ENCODE measurements at places on chromosomes 3 and 15.

DNA sequence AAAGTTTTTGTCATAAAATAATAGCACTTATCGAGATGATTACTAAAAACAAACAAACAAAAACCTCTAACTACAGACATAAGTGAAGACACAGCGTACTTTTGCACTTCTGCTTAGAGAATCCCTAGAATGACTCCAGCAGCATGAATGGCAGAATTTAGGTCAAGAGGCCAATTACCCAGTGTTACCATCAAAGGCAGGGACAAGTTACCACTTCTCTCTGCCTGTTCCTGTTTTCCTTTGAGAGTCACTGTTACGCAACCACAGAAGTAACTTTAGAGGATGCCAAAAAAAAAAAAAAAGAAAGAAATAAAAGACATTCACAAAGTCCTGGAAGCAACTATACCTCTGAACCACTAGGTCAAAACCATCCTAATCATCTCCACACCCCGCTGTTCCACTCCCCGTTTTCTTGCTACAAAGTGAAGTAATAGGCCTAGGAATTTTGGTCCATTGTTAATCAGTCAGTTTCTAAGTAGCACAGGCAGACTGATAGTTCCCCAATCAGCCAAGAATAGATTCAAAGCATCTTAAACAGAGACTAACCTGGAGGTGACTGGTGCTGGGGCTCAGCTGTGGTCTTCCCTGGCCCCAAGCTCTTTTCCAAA is 41.9 kb downstream of the FMN1 start:
- peak; percentile 65 for DNase-seq

DNA sequence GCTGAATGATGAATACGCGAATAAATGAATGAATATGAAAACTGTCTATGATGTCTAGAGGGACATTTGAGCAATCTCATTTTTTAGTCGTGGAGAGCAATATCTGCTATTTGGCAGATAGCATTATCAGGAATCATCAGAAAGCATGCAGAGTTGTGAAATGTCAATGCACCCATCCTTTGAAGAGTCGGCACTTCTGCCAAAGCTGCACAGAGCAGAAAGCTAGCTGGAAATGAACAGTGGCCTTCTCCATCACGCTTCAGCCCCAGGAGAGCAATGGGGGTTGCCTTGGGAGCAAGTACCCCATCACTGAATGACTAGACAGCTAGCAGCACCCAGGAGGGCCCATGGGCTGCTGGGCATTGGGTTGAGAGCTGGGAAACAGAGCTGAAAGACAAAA is 69.1 kb upstream of the PROK2 start:
- no peak for DNase-seq

- no peak for DNase-seq
These were observed 385.3 kb downstream of the PDCD6IP start for GRCh38 chr3:34183611-34184340.

DNA sequence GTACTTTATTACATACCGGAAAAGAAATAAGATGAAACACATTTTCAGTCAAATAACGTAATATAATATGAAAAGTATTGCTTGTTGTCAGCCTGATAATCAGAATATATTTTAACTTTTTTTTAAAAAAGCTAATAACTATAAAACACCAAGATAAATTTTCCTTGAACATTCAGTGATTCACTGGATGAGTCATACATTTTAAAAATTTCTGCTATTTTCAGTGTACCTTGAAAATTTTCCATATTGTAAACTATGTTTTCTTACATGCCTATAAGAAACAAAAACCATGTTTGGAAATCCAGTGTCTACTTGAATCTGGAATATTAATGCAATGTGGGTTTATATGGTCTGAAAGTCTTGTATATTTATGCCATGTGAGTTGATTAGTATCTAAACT is 36.3 kb upstream of the MEIS2 start:
- DNase-seq: no peak

GRCh38 chr3:126677862-126678503 is 23.1 kb upstream of the TXNRD3 start:
- DNase-seq: no peak

DNA sequence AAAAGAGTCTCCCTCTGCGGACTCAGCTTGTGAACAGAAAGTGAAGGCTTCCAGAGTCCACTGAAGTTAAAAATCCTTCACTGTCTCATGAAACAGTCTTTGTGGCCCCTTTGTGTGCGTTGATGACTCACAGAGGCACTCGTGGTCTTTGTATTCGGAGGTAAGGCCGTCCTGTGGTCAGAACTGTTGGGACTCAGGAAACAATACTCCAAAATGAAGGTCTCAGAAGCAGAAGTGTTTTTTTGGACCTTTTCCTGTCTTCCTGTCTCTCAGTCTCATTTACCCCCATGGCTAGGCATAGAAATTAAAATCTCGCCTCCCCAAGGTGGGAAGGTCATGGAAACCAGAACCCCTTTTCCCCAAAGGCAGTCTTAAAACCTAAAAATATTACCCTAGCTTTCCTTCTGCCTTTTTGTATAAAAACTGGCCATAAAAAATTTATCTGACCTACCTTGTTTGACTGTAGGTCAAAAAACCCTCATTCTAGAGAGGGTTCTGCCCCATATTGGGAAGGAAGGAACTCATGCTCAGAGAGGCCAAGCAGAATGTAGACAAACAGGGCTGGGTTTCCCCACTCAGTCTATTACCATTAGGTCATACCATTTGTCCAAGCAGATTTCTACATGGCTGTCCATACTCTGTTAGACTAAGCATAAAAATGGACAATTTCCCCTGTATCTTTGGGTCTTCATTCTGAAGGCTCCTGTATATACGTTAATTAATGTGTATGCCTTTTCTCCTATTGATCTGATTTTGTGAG is 19.1 kb upstream of the EPB42 start:
- peak; percentile 84 for DNase-seq

DNA sequence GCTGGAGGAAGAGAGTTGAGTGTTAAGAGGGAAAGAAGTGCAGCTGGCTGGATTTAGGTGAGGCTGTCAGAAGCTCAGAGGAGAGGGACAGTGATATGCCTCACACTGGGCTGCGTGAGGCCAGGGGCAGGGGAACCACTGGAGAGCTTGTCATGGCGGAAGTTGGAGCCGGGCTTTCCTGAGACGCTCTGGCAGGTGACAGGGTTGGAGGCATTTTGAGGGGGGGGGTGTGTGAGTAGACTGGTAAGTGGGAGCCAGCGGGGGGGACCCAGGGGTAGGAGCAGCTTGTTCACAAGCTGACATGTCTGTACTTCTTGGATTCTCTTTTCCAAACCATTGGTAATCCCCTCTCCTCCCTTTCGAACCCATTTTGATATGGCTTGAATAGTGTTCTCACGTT is 331.5 kb upstream of the RGMA start:
- no peak for DNase-seq

- DNase-seq: no peak
These were observed 378.9 kb upstream of the ALCAM start for GRCh38 chr3:104987859-104988258.

DNA sequence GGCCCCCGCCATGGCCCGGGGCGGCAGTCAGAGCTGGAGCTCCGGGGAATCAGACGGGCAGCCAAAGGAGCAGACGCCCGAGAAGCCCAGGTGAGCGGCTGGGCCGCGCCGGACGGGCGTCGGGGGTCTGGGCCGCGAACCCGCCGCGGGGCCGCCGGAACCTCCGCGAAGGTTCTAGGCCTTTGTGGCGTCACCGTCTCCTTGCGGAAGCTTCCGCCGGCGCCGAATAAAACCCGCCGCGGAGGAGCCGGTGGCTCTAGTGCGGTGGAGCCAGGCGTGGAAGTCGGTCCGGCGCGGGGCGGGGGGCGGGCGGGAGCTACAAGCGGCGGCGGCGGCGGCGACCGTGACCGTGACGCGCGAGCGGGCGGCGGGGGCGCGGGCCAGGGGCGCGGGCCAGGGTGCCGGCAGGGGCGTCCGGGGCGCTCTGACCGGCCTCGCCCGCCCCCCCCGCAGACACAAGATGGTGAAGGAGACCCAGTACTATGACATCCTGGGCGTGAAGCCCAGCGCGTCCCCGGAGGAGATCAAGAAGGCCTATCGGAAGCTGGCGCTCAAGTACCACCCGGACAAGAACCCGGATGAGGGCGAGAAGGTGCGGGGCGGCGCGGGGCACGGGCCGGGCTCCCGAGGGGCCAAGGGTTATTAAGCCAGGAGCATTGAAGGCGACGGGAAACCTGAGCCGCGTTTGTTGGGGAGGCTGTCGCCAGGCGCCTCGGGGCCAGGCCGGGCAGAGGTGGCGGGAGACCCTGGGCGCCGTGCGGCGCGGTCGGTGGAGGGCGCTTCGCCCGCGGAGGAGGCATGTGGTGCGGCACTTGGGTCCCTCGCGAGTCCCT is at the start of gene DNAJA4:
TSS of gene DNAJA4 (plus strand) at position 259 of the 833 bp plus-strand sequence. CDS start at position 461, 202 bp downstream.
- DNase-seq: no peak

DNA sequence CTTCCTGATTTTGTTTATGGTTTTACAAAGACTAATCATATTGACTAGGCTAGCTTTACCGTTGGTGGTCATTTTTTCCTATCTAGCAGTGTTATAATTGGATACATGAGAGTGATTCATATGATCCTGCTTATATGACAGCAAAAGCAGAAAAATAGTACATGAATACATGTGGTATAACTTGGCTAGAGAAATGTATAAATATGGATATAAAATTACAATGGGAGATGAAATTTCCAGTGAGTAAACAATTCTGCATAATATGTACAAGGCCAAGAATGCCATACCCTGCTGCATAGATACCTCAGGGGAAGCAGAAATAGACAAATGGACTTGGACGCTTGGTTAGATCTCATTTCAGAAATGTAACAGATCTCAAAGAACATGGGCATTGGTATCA is 103.1 kb downstream of the DTWD1 start:
- no peak for DNase-seq

- no peak for DNase-seq
These were observed 6.3 kb downstream of the TIGIT start for GRCh38 chr3:114299941-114300624.

DNA sequence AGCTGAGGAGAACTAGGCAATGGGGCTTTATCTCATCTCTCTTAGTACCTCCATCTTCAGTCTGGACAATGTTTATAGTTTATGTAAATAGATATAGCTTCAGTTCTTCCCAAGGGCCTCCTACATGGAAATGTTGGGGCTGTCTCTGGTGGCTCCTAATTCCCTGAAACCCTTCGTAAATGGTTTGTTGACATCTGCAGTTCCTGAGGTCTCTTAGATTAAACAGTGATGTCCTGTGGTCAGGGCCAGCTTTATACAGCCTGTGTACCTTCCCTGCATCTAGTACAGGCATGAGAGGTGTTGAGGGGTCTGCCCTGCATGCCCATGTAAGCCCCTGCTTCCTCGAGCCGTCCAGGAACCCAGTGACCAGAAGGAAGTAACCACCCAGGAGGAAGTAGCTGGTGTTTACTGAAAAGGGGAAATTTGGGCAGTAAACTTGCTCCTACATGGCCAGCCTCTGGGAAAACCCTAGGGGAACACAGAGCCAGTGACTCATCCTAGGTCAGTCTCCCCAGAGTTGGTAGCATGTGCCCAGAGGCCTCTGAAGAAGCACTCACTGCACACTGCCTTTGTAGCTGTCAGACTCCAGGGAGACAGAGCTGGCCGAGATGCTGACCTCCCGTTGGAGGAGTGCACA is 4.7 kb upstream of the TBC1D2B start:
- DNase-seq: no peak

GRCh38 chr3:180116658-180117057 is 79.9 kb upstream of the PEX5L start:
- DNase-seq: no peak

GRCh38 chr3:29168696-29169095 is 112.2 kb upstream of the RBMS3 start:
- DNase-seq: no peak

GRCh38 chr3:16907243-16907642 is 22.5 kb downstream of the PLCL2 start:
- DNase-seq: no peak

DNA sequence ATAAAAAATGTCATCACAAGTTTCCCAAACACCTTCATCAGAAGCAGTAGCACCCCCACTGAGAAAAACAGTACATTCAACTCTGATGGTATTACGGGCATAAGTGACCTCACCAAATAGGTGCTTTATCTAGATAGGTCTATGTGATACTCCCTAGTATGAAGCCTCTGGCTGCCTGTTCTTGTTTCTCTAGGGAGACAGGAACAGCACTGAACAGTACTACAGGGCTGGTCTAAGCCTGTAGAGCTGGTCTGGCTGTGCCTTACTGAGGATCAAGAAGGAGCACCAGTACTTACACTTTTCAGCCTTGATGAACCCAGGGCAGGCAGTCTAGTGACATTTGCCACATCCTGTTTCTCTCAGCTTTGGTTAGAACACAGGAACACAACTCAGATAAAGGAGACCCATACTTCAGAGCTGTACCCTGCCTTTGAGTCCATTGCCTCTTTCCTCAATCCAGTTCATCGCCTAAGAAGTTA is 35.9 kb downstream of the OXNAD1 start:
- peak; percentile 75 for DNase-seq

DNA sequence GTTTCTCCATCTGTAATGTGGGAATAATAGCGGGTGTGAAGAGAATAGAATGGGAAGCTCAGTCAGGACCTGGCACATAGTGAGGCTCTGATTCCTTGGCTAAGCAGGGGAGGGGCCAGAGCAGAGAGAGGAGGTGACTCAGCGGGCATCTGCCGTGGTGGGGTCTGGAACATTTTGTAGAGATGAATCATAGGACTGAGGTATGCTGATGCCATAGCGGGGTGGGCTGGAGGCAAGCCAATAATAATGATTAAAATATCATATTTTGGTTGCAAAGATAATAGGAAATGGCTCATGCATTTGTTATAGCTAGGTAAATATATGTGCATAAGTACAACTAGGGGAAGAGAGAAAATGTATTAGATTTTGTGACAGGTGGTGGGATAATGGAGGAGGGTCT is 11.2 kb downstream of the TGM4 start:
- no peak for DNase-seq

Data from GDM1 (cell line).